RPMI7951 (cell line): ENCODE measurements at places on chromosomes 12 and 14. TPM values are rescaled to one million over a fixed set of nuclear protein-coding genes. Genes with fewer than 3 reads are reported as not detected.

The RIC8B gene
- 10.7 and 11.9 TPM in 2 replicates for total RNA-seq

The KRT2 gene
- not detected in 2 replicates for total RNA-seq

- no peak for DNase-seq
Measured at GRCh38 chr14:85191986-85192385, 338.0 kb upstream of the FLRT2 start.

GRCh38 chr12:65720136-65721130 lies 103.8 kb upstream of the HMGA2 start:
- DNase-seq, result peak; percentile 93

The SLC10A1 gene
- total RNA-seq, result not detected in 2 replicates

GRCh38 chr12:47311568-47311967 lies 231.8 kb upstream of the AMIGO2 start:
- no peak for DNase-seq

The RNASE2 gene
- not detected in 2 replicates for total RNA-seq

The RHOJ gene
- total RNA-seq, result 0.10 and 0.12 TPM in 2 replicates

DNA sequence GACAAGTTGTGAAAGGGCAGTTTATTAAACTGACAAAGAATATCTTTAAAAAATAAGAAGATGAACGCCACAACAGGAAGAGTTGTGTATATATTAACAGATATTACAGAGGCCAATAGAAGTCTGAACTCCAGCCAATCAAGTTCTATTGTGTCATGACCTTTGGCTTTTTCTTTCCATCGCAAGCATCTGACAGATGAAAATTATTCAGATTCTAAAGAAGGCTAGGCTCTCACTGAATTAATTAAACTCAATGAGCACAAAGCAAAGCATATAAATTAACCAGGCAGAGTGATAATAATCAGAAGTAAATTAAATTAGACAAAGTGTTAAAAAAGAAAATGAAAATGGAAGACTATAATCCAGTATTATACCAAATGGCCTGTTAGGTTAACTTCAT lies 62.0 kb upstream of the PYGL start:
- no peak for DNase-seq

- peak; percentile 41 for DNase-seq
Measured at GRCh38 chr12:124507188-124508109, 60.0 kb downstream of the NCOR2 start.

GRCh38 chr12:96153131-96153725 lies 40.9 kb upstream of the ELK3 start:
- DNase-seq, result no peak

DNA sequence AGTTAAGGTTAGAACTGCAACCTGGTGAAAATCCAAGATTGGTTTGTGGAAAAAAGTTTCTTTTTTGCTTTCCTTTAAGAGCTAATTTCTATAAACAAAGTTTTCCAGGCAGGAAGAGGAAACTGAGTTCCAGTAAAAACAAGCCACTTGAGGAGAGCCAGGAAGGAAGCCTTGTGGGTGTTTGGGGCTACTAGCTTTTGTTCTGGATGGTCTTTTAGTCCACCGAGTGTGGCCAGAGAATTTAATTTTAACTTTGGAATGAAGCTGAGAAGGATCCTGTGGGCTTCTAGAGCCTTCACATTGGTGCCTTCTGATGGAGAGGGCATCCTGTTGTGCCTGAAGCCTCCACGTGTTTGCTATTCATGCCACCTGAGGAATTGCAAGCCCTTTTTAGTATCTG lies 327.9 kb downstream of the C12orf75 start:
- no peak for DNase-seq

- no peak for DNase-seq
Measured at GRCh38 chr14:56153267-56153666, 35.1 kb downstream of the PELI2 start.

The KERA gene
- total RNA-seq, result not detected in 2 replicates

The BTBD6 gene
- 43.4 and 44.9 TPM in 2 replicates for total RNA-seq

The DACT1 gene
- 22.2 and 23.1 TPM in 2 replicates for total RNA-seq

- DNase-seq, result no peak
Measured at GRCh38 chr12:132379996-132380395, 50.6 kb upstream of the GALNT9 start.

DNA sequence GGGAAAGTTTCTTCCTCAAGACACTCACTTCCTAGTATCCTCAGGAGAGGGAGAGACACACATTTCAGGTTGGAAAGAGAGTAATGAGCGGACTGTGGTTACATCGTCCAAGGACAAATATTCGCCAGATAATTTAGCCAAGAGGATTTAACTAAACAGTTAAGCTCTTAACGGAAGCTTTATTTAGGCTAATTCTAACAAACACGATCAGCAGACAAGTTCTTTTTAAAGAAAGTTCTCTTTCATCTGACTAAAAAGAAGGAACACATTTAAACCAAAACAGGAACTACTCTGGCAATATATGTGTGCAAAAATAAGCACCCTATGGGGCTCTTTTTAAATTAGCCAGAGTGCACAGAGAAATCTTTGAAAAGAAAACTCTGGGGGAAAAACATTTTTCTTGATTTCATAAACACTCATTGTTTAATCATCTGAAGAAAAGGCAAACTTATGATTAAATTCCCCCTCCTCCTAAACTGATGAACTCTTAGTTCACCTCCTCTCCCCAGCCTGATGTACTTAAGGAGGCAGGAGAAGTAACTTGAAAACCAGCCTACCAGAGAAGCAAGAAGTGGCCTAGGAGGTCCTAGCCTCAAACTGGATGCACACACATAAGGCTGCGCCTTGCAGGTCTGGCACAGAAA lies 13.3 kb upstream of the BTG1 start:
- DNase-seq, result no peak

GRCh38 chr14:86756521-86757190 lies 1226.7 kb downstream of the FLRT2 start:
- no peak for DNase-seq

The KRT6A gene
- total RNA-seq, result not detected in 2 replicates

DNA sequence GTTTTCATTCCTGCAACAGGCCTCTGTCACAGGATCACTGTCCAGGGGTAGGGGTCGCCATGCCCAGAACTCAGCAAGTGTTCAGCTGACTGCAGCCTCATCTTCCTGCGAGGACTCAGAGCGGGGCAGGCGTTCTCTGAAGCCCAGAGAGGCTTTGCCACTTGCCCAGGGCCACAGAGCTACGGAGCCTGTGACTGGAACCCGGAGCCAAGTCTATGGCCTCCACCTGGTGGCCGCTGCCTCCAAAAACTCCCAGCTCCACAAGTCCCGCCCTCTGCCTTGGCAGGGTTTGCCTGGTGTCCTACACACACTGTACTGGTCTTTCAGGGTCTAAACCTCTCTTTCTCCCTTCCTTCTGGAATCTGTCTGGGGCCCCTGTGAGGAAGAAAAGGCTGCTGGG lies 8.7 kb upstream of the PPP1R13B start:
- DNase-seq, result no peak

DNA sequence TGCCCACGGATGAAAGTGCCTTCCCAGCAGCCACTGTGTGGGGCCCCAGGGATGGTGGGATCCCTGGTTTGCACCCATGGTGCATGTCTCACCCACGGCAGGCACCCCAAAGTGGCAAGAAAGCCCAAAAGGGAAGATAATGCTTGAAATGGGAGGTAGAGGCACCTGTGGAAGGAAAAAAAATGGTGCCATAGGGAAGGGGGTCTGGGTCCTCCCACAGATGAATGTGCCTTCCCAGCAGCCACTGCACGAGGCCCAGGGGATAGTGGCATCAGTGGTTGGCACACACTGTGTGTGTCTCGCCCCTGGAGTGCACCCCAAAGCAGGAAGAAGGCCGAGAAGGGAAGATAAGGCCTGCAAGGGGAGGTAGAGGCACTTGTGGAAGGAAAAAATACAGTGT lies 264.2 kb downstream of the ALG10 start:
- DNase-seq, result no peak

DNA sequence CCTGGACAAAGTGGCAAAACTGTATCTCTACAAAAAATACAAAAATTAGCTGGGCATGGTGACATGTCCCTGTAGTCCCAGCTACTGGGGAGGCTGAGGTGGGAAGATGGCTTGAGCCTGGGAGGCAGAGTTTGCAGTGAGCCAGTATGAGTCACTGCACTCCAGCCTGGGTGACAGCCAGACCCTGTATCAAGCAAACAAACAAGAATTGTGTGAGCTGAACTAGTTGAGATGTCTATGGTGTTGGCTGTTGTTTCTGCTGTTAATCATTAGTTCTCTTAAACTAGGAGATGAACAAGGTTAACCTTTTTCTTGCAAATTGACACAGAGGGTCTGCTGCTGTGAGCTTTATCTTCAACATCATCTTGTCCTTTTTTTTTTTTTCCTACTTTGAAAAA lies 23.6 kb downstream of the RASSF3 start:
- DNase-seq, result peak; percentile 72

The CLEC9A gene
- total RNA-seq, result not detected in 2 replicates

The MSI1 gene
- total RNA-seq, result not detected in 2 replicates

DNA sequence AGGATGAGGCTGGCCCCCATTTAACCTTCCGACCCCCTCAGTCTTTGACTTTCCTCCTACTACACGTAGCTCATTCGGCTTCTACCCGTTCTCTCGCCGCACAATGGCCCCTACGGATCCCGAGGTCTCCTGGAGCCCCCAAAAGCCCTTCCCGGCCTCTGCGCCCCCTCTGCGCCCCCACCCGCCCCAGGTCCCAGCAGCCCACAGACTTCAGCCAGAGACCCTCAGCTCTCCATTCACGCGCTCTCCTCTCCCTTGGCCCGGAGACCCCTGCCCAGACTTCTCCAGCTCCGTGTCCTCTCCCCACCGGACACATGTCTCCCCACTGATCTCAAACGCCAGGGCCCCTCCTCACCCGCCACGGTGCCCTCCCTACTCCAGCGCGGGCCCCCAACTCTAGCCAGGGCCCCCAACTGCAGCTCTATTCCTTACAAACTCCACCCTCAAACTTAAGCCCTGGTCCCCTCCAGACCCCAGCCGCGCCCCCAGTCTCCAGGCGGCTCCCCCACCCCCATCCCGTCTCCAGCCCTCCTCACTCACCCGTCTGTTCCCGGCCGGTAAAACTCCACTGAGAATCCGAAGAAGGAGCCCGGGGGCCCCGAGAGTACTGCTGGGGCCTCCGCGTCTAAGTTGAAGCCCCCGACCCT lies 502 bp downstream of the ITGA5 start:
- DNase-seq, result no peak

DNA sequence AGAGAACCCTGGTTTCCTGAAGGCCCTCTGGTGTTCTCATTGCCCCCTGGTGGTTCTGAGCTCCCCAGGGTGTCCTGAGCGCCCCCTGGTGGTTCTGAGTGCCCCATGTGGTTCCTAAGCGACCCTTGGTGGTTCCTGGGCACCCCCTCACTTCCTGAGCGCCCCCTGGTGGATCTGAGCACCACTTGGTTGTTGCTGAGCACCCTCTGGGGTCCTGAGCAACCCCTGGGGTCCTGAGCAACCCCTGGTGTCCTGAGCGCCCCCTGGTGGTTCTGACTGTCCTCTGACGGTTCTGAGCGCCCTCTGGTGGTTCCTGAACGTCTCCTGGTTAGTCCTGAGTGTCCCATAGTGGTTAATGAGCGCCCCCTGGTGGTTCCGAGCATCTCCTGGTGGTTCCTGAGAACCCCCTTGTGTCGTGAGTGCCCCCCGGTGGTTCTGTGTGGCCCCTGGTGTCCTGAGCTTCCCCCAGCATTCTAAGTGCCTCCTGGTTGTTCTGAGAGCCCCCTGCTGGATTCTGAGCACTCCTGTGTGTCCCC lies 568.3 kb downstream of the TMEM121 start:
- DNase-seq, result no peak

The PLA2G1B gene
- total RNA-seq, result 1.1 TPM in 1 of 2 replicates, not detected in the other

DNA sequence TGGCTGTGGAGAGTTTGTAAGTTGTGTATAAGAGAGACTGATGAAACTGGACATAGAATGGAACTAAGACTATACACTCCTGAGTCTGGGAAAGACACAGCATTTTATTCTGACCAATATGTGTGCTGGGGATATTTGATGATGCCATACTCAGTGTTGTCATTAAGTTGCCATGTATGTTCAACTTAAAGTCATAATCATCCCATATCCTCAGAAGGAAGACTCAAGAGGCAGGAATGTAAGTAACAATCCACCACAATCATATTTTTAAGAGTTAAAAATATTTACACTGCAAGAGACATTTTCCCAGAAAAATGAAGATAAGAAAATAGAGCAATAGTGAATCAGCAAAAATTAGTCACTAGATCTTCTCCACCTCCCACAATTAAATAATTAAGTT lies 120.1 kb downstream of the MDGA2 start:
- DNase-seq, result no peak

GRCh38 chr12:86710109-86710508 lies 453.9 kb upstream of the MGAT4C start:
- no peak for DNase-seq

The PAWR gene
- total RNA-seq, result 10.8 and 11.8 TPM in 2 replicates

- DNase-seq, result no peak
Measured at GRCh38 chr14:37147310-37147880, 25.0 kb downstream of the SLC25A21 start.

DNA sequence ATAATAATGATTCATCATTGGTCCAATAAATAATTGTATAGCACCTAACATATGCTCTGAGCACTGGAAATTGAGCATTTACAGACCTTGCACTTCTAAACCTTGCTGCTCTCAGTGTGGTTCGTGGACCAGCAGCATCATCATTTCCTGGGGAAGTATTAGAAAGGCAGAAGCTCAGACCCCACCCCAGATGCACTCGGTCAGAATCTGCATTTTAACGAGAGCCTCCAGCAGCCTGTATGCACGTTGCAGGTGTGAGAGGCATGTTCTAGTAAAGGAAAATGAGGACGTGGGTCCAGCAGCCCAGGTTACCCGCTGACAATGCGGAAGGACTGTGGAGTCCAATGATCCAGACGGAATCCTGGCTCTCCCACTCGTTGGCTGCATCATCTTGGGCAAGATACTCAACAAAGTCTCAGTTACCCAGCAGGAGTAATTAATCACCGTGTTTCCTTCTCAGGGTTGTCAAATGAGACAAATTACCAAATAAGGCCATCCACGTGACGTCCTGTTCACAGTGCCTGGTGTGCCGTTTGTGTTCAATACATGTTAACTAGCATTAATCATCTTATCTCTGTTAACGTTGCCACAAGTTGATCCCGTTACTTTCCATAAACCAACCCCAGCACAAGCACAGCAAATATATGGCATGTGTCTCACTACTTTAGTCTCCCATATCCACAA lies 49.2 kb upstream of the CCND2 start:
- DNase-seq, result no peak
